Left cardiac atrium (tissue), 4 donors: ENCODE measurements at places on chromosomes 11 and 22. TPM values are rescaled to one million over a fixed set of nuclear protein-coding genes. Genes with fewer than 3 reads are reported as not detected.

DNA sequence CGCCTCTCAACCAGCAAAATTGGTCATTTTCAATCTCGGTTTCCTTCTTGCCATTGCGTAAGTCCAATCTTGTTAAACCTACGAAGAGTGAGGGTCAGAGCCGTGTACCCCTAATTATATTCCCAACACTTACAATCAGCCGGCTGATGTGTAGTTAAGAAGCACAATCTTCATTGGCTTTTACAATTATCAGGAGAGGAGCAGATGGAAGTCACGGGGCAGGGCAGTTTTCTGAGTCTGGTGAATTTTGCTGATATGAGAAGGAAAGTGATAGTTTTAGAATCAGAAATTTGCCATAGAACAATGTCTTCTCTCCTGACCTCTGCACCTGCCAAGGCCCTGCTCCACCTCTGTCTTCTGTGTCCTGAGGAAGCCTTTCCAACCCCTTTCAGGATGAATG lies 35.0 kb upstream of the ATXN10 start:
- no peak for DNase-seq

GRCh38 chr11:134401825-134402809 lies 9.9 kb downstream of the B3GAT1 start:
- DNase-seq: no peak

- no peak for DNase-seq
Observed at GRCh38 chr11:78132475-78132874, 7.0 kb downstream of the ALG8 start.

DNA sequence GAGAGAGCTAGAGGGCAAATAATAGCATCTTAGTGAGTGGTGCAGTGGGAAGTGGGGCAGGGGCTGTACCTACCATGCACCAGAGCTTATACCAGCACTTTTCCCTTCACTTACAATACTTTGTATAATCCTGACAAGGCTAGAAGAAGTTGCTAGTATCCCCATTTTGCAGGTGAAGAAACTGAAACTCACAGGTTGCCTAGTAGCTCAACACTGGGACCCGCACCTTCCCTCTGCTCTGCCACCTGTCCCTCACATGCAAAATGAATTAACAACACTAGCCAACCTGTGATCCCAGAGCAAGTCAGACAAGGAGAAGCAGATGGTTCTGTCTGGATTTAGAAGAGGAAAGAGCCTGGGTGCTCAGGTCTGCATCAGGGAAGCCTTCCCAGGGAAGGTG lies 510.4 kb downstream of the BUD13 start:
- DNase-seq: no peak

- DNase-seq: no peak
Observed at GRCh38 chr11:24617856-24618255, 121.0 kb downstream of the LUZP2 start.

DNA sequence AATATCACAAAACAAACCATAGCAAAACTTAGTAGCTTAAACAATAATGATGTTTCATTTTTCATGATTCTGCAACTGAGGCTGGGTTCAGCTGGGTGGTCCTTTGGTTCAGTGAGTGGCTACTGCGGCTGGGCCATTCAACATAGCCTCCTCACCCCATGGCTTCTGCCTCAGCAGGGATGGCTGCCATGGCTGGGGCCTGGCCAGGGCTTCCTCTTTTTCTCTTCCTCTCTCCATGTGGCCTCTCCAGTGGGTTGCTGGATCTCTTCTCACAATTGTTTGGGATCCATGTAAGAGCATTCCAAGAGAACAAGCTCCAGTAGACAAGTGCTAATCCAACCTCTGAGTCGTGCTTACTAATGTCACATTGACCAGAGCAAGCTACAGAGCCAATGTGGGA lies 248.6 kb upstream of the PLET1 start:
- DNase-seq: no peak

- peak; percentile 22 for DNase-seq
Observed at GRCh38 chr11:22193348-22194051, 615 bp downstream of the ANO5 start.

GRCh38 chr22:22936915-22937656 lies 49.5 kb downstream of the IGLL5 start:
- DNase-seq: no peak

DNA sequence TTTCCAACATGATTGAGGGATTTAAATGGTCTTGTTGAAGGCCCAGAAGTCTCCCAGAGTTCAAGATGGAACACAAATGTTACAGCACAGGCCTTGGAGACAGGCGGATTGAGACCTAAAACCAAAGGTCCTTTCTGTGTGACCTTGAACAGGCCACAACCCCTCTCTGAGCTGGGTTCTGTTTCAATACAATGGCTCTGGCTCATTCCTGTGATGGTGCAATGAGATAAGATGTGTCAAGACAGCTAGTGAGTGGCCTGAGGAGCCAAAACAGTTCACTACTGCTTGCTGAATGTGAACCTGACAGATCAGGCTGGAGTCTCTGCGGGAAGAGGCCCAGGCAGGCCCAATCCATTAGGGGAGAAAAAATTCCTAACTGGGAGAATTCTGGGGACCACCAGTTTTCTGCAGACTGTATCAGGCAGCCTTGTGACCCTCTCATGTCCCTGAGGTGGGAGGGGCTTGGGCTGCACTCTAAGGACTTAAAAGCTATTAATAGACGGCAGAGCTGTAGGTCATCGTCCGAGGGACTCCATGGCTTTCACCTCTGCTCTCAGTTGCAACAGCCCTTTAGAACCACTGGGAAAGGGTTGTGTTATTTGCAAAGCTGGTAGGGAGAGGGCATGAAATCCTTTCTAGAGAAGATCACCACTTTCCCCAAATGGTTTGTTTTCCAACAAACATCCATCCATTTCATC lies 126.1 kb upstream of the TEAD1 start:
- DNase-seq: no peak

- DNase-seq: no peak
Observed at GRCh38 chr11:132519241-132519815, 1013.0 kb downstream of the OPCML start.

GRCh38 chr11:16346975-16347374 lies 9.4 kb downstream of the SOX6 start:
- DNase-seq: no peak

- no peak for DNase-seq
Observed at GRCh38 chr11:67415501-67416304, at the start of gene CARNS1. TSS of gene CARNS1 (plus strand) at chr11:67415678. CDS start at chr11:67416200, 522 bp downstream.

DNA sequence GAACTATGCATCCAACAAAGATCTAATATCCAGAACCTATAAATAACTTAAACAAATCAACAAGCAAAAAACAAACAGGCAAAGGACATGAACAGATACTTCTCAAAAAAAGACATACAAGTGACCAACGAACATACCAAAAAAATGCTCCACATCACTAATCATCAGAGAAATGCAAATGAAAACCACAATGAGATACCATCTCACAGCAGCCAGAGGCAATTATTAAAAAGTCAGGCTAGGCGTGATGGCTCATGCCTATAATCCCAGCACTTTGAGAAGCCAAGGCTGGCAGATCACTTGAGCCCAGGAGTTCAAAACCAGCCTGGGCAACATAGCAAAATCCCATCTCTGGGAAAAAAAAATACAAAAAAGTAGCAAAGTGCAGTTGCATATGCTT lies 10.7 kb downstream of the SAA4 start:
- no peak for DNase-seq

GRCh38 chr11:22800482-22800881 lies 29.1 kb downstream of the SVIP start:
- no peak for DNase-seq

GRCh38 chr11:17513853-17514252 lies 30.4 kb downstream of the USH1C start:
- no peak for DNase-seq

GRCh38 chr11:61265357-61265756 lies 24.4 kb downstream of the PGA5 start:
- DNase-seq: no peak

DNA sequence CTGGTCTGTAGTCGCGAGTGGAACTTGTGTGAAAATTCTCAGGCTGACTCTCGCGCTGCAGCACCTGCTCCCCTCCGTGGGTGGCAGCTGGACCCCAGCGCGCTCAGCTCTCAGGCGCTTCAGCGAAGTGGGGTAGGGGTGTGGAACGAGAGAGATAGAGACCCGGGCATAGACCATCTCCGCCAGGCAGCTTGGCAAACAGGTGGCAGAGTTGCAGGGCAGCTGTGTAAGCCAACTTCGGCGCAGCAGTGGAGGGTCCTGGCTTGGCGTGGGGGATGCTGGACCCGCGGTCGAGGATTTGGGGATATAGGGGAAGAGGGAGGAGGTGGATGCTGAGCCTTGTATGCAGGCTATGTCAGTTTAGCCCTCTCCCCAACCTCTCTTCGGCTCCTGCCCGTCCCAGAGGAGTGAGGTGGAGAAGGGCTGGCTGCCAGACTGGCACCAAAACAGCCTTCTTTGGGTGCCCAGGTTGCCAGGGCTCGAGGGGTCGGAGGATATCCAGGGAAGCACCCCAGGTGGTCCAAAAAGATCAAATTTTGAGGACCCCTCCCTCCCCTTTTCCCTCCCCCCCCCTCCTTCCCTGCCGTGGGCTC lies 746 bp upstream of the CALCB start:
- no peak for DNase-seq

DNA sequence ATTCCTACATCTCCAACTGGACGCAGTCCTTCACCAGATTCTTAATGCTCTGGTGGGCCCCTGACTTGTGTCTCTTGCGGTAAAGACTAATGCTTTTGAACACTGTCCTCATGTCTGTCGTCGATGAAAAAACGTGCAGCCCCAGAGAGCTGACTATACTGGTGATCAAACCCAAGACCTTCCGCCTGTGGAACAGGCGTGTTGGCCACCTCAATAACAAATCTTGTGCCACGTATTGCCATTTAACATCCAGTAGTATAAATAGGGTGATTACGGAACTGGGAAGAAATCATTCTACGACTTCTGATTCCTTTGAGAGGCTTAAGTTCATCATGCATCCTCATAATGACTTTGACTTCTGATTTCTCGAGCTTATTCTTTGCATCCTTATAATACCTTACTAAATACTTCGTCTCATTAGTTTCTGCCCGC lies 45.6 kb downstream of the OR4D9 start:
- no peak for DNase-seq

DNA sequence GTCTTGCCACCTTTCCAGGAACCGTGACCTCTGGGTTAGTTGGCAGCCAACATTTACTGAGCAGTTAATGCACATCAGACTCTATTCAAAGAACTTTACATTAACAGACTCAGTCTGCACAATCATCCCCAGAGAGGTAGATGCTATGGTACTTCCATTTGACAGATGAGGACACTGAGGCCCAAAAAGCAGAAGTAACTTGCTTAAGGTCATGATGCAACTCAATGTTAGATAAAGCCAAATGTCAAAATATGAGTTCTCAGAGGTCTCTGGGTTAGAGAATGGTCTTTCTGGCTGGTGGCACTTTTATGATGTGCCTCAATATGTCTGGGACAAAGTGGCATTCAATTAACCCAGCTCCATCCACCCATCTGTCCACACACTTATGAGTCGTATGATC lies 450.0 kb downstream of the MIAT start:
- no peak for DNase-seq

GRCh38 chr22:19067696-19068348 lies 54.4 kb downstream of the DGCR2 start:
- no peak for DNase-seq

DNA sequence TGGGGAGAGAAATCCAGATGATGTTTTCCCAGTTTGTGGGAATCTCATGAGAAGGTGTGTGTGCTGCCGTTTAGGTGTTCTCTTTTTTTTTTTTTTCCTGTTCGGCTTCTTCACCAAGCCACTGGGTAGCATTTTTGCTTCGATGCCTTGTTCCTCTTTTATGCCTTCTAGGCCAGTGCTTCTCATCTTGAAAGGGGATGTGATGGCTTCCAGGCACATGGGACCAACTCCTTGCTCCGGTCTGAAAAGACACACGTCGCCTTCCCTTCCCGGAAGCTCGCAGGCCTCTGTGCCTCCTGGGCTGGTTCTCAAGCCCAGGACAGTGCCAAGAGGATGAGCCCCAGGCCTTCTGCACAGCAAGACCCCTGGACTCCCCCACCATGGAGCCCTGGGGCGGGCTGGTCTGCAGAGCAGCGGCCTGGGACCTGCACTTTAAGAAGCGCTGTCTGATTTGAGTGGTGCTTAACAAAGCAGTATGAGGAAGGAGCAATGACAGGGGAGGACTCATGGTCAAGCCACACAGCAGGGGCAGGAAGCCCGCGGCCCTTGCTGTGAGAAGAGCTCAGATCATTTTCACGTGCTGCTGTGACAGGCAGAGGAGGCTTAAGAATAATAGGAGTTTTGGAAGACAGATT lies 158.8 kb downstream of the MPPED1 start:
- DNase-seq: no peak

NLRP14 gene
- not detected for total RNA-seq

SLC22A12 gene
- total RNA-seq: not detected

TMEM45B gene
- not detected for total RNA-seq

RHOD gene
- total RNA-seq: 42.8 TPM

FOLH1 gene
- 0.53 TPM for total RNA-seq

CNGA4 gene
- total RNA-seq: not detected

PKNOX2 gene
- total RNA-seq: 13.8 TPM

USH1C gene
- not detected for total RNA-seq

PPP1R14B gene
- 135 TPM for total RNA-seq

RRP7A gene
- total RNA-seq: 26.6 TPM

ZNF70 gene
- 4.9 TPM for total RNA-seq

SESN3 gene
- 17.2 TPM for total RNA-seq
